ENCODE measurements at places on chromosomes 7 and 10.

DNA sequence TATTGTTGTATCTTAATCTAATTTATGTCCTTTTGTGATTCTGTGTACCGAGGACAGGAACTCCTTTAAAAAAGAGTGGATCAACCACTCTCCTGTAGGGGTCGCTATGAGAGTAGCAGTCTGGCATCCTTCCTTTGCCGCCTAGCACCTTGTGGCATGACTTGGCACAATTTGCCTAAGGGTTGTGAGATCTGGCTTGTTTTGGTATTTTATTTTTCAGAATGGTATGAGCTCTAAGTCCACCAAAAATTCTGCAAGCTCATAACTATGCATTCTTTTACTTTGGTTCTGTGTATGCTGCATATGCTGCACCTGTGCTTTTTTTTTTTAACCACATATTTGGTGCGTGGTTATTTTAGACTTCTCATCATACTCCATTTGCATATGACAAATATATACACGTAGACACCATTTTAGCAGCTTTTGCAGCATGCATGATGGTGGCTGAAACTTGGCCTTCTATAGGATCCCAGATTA lies 112.8 kb downstream of the CDK14 start:
- DNase-seq, result no peak

DNA sequence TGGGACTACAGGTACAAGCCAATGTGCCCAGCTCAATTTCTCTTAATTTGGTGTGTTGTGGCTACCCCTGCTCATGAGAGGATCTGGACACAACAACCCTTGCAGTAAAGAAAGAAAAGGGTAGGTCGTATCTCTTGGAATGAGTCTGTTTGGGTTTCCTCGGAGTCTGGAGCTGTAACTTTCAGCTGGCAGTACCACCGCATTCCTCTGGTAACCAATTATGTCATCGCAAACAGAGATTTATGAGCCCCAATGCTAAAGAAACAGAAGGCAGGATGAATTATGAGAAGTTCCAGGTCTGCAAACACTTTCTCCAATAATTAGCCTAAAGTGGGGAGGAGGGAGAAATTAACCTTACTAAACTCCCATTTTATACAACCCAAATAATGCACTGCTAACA lies 186.6 kb upstream of the NRP1 start:
- DNase-seq, result no peak

- no peak for DNase-seq
These were observed 64.3 kb downstream of the HOXA1 start for GRCh38 chr7:27031289-27032172.

DNA sequence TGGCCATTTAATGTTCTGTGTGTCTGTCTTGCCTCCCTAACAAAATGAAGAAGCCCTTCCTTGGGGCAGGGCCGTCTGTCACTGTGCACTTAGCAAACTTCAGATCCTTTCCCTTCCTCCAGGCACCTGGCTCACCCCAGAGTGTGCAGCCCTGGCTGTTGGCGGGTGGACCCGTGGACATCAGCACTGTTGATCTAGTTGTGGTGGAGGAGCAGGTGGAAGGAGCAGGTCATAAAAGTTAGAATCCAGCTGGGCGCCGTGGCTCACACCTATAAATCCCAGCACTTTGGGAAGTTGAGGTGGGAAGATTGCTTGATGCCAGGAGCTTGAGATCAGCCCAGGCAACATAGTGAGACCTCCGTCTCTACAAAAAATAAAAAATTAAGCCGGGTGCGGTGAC lies 12.7 kb downstream of the RAB19 start:
- no peak for DNase-seq

GRCh38 chr10:615583-616152 lies 73.8 kb downstream of the DIP2C start:
- DNase-seq, result no peak

GRCh38 chr7:80273327-80273726 lies 138.7 kb downstream of the GNAI1 start:
- DNase-seq, result no peak

- DNase-seq, result no peak
These were observed 38.3 kb upstream of the SFMBT2 start for GRCh38 chr10:7449063-7449695.

- no peak for DNase-seq
These were observed 50.7 kb upstream of the AMPH start for GRCh38 chr7:38681882-38682281.

- no peak for DNase-seq
These were observed 10.9 kb upstream of the KIAA1549 start for GRCh38 chr7:138992052-138992531.

- DNase-seq, result no peak
These were observed 51.6 kb downstream of the ARMH3 start for GRCh38 chr10:102004376-102004775.

- no peak for DNase-seq
These were observed 5.2 kb downstream of the DLG5 start for GRCh38 chr10:77921395-77921794.

DNA sequence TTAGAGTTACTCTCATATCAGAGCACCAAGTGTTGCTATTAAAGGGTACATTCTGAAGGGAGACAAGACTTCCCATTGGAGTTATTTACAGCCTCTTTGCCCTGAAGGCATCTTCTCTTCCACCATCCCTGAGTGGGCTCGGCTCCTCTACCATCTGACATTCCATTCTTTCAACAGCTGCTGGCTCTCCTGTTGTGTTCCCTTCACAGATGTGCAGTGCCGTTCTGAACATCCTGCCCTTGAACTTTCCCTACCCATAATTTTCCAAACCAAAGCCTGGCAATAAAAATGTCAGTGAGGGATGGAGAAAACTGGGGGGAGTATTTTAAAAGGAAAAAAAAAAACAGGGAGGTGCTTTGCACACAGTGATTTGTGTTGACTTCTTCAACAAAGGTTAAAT lies 392.9 kb downstream of the KCNMA1 start:
- DNase-seq, result no peak

- DNase-seq, result no peak
These were observed 27.5 kb downstream of the XPNPEP1 start for GRCh38 chr10:109895848-109896247.

GRCh38 chr10:129899276-129900130 lies 64.6 kb downstream of the EBF3 start:
- DNase-seq, result no peak

- DNase-seq, result no peak
These were observed 115.2 kb downstream of the HIP1 start for GRCh38 chr7:75623390-75624133.

DNA sequence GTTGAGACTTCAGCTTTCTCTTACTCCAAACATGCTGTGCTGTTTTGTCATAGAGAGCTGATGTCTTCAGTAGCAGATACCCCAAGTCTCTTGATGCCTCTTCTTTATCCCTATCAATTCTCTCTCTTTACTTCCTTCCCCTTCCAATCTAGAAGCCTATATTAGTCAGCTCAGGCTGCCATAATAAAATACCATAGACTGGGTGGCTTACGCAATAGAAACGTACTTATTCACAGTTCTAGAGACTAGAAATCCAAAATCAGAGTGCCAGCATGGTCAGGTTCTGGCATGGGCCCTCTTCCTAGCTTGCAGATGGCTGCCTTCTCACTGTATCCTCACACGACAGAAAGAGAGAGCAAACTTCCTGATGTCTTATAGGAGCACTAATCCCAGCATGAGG lies 9.0 kb upstream of the GARS1 start:
- no peak for DNase-seq

DNA sequence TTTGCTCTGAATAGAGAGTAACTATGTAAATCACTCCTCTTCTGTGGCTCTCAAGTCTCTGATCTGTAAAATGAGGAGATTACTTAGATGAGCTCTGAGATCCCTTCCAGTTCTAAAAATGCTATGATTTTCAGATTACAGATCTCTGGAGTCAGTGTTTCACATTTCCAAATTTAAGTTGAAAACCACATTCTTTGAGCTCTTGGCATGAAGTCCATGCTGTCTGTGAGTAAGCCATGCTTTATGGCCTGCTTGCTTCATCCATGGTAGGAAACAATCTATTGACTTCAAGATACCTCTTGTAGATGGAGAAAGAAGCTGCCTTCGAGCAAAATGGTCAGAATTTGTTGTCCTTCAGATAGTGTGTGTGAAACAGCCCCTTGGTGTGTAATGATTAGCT lies 64.9 kb downstream of the CELF2 start:
- no peak for DNase-seq

- peak; percentile 13 for DNase-seq
These were observed 60.2 kb downstream of the MAD1L1 start for GRCh38 chr7:2172311-2173188.

DNA sequence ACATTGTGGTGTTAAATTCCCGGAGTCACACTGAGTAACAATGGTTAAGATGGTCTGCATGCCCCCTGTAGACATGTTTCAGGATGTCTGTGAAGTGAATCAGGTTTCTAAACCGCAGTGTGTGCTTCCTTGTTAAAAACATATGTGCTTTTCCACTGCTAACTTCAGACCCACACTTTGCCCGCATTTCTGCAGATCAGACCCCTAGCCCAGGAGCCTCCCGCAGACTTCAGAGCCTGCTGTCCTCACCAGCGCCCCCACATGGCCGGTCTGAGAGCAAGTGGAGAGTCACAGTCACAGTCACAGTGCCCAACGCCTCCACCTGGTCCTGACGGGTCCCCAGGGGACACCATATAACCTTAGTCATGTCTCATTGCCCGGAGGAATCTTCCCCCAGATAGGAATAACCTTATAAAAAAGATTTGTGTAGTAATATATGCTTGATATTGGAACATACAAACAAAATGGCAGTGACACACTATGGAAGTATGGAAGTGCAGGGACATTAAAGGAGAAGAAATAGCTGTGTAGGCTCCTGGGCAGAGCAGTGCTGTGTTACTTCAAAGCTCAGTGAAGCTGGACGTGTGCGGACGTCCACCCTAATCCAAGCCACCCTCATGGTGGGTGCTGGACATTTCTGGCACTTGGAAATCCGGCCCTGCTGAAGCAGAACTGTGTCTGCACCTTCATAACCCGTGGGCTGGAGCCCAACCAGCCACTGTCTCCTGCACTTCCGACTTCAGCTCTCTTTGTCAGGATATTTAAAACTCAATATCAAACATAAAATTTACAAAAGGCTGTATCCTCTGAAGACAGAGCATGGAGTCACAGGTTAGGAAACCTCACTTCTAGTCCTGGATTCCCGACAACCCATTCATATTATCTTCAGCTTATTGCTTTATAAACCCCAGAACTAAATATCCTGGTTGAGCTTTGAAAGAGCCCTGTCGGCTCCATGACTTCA lies 29.0 kb downstream of the GSTO2 start:
- peak; percentile 74 for DNase-seq

DNA sequence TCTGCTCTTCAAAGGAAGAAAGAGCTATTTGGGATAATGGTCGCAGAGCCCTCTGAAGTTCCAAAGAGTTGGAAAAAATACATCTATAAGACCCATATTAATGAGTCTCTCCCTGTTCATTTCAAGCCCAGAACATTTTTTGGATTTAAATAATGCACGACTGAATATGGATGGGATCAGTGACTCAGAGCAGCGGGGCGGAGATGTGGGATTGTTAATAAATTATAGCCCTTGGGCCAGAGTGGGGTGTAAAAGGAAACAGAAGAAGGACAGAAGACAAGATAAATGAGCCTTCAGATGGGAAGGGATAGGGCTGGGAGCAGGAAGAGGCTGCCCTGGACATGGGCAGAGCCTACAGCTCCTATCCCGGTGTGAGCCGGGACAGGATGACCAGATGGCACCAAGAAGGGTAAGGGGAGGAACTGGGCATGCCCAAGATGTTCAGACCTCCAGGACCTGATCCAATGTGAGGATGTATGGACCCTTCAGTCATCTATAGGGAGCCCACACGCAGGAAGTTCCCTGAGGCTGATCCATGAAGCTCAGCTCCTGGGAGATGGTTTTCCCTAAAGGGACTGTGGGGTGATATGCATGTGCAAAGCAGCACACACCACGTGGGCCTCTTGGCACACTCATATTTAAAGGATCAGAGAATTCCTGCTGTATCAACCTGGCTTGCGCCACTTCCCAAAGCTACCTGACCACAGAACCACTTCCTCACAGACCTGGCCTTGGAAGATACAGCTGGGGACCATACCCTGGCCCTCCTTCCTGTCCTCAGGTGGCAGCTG lies 96.1 kb upstream of the PLXNA4 start:
- no peak for DNase-seq

DNA sequence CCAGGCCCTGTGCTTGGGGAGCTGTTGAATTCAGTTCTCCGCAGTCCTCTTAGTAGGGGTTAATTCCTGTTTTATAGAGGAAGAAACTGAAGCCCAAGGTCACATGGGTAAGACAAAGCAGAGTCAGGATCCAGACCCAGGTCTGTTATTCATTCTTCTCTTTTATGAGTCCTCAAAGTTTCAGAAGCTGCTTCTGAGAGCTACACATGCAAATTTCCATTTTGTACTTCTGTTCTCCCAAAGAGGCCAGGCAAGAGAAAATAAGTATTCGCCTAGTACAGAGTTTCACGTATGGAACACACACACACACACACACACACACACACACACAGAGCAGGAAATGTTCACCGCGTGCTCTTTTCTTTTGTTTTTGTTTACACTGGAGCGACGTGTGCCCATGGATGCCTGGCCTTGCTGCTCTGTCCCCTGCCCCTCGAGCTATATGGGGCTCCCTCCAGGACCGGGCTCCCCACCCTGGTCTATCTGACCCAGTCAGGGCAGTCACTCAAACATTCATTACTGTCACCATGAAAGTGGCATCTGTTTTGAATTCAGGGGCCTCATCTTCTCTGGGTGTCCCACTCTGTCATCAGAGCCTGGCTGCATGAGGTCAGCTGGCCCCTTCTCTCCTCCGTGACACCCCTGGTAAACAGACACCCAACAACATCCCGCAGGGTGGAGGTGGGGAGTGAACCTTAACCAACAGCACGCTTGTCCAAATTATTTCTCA lies 84.4 kb downstream of the TNS3 start:
- DNase-seq, result no peak

DNA sequence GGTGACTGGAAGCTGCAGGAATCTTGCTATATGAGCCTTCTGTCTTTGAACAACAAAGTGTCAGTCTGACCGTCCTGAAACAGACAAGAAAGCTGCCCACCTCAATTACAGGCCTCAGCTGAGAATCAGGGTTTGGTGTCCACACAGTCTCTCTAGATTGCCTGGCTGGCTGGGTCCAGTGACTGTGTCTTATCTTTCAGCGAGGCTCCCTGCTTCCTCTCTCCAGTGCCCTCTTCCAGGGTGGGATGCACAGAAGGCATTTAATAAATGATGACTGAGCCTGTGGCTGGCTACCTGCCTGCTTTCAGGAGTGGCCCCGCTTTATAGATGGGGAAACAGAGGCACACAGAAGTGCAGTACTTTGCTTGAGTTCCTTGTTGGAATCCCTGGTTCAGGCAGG lies 27.4 kb downstream of the FGF8 start:
- DNase-seq, result no peak

DNA sequence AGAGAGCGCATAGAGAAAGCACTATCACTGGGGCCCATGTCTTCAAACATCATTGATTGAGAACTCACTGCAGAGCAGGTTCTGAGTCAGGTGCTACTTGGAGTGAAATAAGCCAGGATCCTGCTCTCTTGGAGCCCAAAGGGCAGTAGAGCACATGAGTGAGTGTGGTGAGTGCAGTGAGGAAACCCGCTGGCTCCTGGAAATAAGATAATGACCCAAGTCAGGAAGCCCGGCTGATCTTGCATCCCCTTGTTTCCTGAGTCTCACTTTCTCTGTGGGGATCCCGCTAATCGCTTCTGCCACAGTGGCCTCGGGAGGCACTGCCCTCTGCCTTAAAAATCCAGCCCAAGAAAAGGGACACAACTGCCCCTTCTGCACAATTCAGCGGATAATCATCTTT lies 7.1 kb upstream of the FAM107B start:
- DNase-seq, result no peak
